GM12878 (cell line): ENCODE measurements at places on chromosomes 2 and 18.
A peak's percentile ranks its signal among the peaks of the same experiment; 100 is the strongest.

DNA sequence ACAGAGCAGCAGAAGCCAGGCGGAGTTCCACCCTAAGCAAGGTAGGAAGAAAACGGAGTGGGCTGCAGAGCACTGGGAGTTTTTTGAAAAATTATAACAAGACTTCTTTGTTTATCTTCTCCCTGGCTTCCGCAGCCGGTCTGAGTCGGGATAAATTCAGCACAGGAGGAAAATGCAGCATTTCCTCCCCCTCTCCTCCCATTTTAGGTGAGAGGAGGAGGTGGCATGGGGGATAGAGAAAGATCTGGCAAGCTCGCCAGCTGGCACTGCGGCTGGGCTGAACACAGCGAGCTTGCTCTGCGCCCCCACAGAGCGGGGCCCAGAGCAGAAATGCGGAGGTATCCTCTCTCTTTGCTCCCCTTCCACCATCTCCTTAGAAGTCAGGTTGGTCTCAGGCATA is 17.7 kb upstream of the CHRNA1 start:
- DNase-seq: no peak

- DNase-seq: no peak
These were observed 181.2 kb upstream of the RAB6C start for GRCh38 chr2:129798301-129798581.

- no peak for DNase-seq
These were observed 21.9 kb upstream of the EXOC6B start for GRCh38 chr2:72847534-72848315.

- no peak for DNase-seq
These were observed 34.4 kb upstream of the TRAPPC8 start for GRCh38 chr18:31977270-31977872.

- DNase-seq: no peak
These were observed 23.3 kb upstream of the USP14 start for GRCh38 chr18:135045-135444.

GRCh38 chr2:85413592-85414420 is 3.6 kb upstream of the CAPG start:
- DNase-seq: no peak

DNA sequence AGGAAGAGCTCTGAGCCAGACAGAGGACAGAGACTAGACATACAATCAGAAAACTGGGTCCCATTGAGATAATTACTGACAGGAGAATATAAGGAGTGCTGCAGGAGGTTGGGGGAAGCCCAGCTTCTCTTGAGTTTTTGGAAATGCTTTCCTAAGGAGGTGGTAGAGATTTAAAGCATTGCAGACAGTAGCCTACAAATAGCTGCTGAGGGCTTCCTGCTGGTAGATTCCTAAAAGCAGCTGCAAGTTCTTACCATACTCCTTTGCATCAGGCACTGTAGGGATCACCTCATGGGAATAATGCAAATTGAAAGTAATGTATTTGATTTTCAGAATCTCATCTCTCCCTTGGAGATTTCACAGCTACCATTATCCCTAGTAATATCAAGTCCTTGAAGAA is 902.6 kb upstream of the GCFC2 start:
- no peak for DNase-seq

DNA sequence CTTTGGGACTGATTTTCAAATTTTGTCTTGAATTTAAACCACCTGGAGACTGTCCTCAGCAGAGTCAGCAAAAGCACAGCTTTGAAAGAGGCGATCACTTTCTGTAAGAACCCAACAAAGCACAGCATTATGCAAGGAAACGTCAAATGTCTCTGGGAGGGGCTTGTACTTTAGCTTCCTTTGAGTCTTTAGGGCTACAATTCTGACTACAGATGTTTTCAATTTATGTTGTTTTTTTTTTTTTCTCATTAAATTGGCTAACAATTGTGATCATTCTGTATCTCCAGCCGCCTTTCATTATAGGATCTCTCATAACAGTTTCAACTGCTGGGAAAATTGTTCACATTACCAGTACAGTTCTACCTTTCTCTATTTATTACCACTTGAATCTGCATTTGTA is 48.3 kb downstream of the COL3A1 start:
- DNase-seq: no peak

GRCh38 chr2:126658905-126659561 is 3.1 kb downstream of the GYPC start:
- peak; percentile 56 for DNase-seq

- no peak for DNase-seq
These were observed 242.5 kb upstream of the HNMT start for GRCh38 chr2:137721733-137722132.

DNA sequence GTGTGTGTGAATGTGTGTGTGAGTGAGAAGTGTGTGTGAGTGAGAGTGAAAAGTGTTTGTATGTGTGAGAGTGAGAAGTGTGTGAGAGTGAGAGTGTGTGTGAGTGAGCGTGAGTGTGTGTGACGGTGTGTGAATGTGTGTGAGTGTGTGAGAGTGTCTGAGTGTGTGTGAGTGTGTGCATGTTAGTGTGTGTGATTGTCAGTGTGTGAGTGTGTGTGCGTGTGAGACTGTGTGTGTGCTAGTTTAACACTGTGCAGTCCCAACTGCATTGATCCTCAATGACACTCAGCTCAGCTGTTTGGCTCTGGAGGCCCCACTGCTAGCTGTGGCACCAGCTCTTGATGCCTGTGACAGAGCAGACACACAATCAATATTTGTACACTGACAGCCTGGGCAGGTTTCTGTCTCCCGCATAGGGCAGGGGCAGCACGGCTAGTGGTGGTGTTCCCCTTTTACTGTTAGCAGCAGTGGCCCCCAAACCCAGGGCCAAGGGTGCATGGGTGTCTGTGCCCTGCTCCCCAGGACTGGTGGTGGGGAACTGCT is 135.0 kb downstream of the INHBB start:
- DNase-seq: no peak

- DNase-seq: no peak
These were observed 50.5 kb upstream of the FZD7 start for GRCh38 chr2:201983174-201983573.

DNA sequence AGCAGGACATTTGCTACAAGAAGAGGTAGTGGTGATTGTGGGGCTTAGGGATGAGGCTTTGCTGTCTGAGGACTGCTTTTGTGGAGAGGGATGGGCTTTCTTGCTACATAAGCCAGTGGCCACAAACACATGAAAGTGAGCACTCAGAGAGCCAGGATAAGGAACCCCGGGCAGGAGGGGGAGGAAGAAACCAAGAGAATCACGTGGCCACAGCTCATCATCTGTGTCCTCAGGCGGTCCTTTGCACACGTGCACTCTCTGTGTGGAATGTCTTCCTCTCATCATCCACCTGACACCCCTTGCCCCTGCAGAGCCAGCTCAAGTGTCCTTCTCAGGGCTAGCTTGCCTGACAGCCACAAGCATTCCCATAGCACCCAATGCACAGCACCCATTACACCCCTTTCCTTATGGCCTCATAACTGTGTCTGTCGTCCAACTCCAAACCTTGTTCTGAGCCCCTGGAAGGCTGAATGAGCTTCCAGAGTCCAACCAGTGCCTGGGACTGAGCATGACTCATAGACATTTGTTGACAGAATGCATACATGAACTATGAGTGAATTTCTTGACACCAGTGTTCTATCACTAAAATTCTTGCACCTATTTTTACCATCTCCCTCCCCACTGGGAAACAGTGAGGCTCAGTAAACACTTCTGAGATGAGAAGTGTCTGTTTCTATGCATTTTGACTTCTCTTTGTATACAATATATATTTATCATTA is 398.3 kb downstream of the ALK start:
- no peak for DNase-seq

- DNase-seq: no peak
These were observed 49.8 kb downstream of the ALK start for GRCh38 chr2:29871541-29871940.

- no peak for DNase-seq
These were observed 170.3 kb upstream of the SPRED2 start for GRCh38 chr2:65602603-65603235.

DNA sequence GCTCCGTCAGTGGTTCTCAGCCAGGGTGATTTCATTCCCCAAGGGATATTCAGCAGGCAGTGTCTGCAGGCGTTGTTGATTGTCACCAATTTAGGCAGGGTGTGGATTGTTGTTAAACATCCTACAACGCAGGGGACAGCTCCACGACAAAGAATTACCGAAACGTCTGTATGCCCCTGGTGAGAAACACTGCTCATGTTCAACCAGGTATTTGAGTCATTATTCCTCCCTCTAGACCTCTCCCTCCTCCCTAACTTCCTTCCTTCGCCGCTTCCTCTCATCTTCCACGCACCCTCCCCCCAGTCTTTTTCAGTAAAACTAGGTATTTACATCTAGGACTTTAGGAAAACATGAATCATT is 50.8 kb downstream of the NCK2 start:
- DNase-seq: no peak

- peak; percentile 82 for DNase-seq
These were observed 589 bp upstream of the SGPP2 start for GRCh38 chr2:222423632-222424275.

DNA sequence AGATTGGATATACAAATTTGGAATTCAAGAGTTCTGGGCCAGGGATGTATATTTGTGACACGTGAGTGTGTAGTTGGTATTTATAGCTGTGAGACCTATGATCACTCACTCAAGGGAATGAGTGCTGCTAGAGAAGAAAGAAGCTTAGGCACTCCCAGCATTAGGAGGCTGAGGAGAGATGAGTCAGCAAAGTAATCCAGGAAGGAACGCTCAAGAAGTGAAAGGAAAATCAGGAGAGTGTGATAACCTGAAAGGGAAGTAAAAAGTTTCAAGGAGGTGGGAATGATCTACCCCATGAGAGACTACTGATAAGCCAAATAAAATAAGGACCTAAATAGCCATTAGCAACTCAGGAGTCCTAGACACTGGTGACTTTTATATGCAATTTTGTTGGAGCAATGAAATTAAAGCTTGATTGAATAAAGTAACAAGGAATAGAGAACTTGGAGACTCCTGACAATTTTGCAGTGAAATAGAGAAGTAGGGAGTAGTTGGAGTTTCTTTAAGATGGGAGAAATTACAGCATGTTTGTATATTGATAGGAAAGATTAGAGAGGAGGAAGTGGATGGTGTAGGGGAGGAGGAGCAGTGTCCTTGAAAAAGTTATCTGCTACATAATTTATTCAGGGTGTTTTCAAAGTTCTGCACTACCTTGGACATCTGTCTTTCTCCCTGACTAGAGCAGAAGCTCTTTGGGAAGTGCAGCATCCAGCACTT is 89.9 kb downstream of the UBE2E3 start:
- no peak for DNase-seq

DNA sequence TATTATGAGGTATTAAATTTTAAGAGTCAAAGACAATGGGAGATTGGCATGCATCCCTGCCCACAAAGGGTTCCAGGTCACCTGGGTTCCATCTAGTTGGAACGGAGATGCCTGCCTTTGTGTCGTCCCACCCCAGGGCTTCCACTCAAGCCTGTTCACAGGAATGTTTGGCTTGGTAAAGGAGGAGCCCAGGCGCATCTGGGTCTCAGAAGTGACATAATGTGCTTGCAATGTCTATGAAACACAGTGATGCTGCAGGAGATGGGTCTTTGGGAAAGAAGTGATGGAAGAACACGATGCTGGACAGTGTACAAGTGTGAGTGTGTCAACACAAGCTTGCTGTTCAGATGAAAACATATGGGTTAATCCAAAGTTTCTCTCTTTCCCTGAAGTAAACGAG is 49.6 kb upstream of the ZNF396 start:
- DNase-seq: no peak

GRCh38 chr18:58407263-58407648 is 221.6 kb downstream of the ALPK2 start:
- no peak for DNase-seq

DNA sequence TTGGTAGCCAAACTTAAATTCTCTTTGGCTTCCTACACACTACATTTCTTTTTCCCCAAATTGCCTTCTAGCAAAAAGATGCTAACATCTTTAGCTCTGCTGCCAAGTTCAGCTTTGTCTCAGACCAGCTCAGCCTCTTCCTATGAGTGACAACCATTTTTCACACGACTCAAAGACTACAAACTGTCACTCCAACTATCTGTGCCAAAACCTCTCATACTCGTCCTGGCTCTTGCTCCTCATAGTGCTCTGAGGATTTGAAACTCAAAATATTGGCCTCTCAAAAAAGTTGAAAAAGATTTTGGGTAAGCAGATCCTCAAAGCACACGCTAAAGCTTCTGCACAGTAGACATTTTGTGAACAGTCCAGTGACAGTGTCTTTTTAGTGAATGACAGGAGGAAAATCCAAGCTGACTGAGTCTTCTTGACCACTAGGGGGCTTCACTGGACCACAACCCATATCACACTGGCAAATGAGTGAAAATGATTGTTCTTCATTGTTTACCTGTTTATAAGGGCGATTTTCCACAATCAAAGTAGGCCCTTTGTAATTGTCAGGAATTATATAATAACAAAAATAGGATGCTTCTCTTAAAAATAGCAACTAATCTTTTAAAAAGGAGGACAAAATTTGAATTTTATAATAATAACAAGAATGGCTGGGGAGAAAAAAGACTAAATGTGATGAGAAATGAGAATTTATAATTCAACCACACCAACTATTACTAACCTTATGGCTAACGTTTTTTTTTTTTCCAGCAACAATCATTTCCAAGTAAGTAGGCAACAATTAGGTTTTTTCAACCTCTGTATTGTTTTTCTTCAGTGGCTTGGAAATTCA is 85.5 kb upstream of the PGAP1 start:
- DNase-seq: no peak

DNA sequence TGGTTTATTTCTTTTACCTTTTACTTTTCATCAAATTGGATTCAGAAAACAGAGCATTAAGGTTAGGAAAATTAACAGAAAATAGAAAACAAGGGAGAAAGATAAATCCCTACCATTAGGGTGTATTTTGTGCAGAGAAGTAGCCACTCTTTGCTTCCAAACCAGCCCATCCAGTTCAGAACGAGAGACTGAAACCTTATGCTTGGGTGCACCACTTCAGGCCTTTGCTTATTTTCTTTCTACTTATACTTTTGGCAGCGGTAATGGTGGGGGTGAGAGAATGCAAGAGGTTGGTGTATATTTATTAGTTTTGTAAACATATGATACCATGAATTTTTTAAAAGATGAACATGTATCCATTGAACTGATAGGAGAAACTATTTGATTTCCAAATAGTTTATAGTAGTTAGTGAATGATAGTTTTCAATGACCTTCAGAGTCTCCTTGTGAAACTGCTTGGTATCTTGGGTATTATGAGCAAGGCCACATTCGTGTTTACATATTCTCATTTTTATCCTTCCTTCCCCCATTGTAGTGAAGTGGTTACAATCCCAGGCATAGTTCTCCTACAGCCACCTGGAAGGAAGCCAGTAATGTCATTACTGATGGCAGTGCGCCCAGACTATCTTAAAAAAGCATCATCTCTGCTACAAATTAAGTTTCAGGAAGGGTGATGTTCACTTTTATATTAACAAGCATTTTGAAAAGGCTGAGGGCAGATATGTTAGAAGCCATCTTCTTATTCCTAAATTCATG is 60.8 kb downstream of the MFSD6 start:
- DNase-seq: no peak

GRCh38 chr2:147463881-147464520 is 380.8 kb upstream of the ACVR2A start:
- DNase-seq: no peak

- no peak for DNase-seq
These were observed 90.5 kb downstream of the ASAP2 start for GRCh38 chr2:9297156-9297555.
